Inflammatory macrophage treated with lipopolysaccharide for 1 hour (primary cell): ENCODE measurements at places on chromosomes 11 and 22.

- DNase-seq, result no peak
Observed at GRCh38 chr11:127205688-127206217, 205.2 kb upstream of the KIRREL3 start.

DNA sequence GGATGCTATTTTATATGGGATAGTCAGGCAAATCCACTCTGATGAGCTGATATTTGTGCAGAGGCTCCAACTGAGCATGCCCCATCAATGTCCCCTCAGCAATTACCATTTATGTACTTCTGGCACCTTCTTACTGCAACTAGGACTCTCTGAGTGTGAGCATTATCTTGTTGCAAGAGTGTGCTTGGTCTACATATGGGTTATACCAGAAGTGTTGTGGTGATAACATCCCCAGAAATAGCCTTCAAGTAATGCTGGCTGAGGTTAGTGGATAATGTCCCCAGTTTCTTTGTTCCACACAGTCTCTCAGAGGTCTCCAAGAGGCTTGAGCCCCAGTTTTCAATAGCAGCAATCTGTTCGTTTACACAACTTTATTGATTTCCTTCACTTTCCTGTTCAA, 408.6 kb downstream of the JRKL start:
- DNase-seq, result no peak

GRCh38 chr11:94909371-94909820, 64.0 kb downstream of the CWC15 start:
- no peak for DNase-seq

GRCh38 chr11:72439455-72439854, 5.1 kb upstream of the CLPB start:
- peak; percentile 81 for DNase-seq

- DNase-seq, result no peak
Observed at GRCh38 chr11:34136420-34136819, 31.0 kb downstream of the NAT10 start.

- no peak for DNase-seq
Observed at GRCh38 chr11:44624761-44625221, 59.3 kb downstream of the CD82 start.

- DNase-seq, result no peak
Observed at GRCh38 chr11:1740786-1741530, 9.4 kb downstream of the IFITM10 start.

- DNase-seq, result peak; percentile 86
Observed at GRCh38 chr22:40436505-40437431, 66.4 kb downstream of the SGSM3 start.

DNA sequence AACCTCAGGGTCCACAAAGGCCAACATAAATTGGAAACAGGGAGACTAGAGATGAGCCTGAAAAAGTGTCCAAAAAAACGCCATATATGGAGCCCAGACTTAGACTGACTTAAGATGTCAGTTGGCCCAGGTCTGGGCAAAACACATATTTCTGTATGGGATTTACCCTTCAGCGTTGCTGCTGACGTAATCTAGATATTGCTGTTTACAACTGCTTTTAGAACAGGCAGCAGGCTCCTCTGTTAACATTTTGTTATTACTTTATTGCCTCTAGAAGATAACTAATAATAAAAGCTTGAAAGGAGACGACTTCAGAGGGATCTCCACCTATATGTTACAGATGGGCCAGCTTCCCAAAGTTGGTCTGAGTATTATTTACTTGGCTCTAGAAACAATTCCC, 8.7 kb downstream of the ME3 start:
- no peak for DNase-seq

DNA sequence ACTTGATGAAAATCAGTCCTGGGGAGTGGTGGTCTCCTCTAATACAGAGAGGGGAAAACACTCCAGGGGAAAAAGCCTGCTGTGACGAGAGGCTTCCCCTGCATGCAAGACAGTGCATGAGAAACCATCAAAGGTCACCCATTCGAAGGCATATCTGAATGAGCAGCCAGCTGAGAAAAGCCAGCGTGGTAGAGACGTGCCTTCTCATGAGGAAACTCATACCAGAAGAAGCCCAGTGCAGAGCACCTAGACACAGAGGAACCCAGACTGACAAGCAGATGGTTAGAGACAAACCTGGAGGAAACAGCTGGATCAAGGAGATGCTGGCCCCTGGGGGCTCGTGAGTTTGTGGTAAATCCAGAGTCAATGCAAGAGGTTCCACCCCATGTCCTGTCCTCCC, 534.8 kb downstream of the BRD1 start:
- no peak for DNase-seq

DNA sequence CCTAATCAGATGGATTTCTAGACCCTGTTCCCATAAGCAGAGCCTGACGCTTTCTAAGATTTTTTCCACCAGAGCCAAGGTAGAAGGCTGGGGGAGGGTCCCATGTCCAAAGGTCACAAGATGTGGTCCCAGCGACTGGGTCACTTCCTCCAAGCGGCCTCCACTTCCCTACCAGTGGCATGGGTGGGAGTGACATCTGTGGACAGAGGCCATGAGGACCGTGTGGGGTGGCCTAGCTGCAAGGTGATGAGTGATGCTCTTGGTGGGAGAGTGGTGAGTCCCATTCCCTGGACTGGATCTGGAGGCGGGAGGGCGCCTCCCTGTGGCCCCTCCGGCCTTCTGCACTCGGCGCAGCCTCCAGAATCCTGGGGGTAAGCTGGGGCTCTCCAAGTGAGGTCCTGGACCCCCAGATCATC, 32.4 kb upstream of the PRR5 start:
- DNase-seq, result peak; percentile 74

DNA sequence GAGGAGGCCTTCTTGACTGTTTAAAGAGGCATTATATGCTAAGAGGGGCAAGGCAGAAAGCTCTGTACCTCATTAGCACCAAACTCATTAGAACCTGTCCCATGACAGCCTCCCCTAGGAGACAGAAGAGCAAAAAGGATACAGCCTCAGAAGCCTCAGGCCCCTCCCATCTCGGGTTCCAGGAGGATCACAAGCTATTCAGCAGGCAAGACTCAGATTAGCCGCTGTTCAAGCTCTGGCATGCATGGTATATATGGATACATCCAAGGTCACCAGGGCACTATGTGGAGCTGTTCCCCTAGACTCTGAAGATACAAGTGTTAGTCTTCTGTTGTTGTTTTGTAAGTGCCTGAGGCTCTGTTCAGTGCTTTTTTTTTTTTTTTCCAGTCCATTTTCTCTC, 32.1 kb downstream of the ATXN10 start:
- no peak for DNase-seq

DNA sequence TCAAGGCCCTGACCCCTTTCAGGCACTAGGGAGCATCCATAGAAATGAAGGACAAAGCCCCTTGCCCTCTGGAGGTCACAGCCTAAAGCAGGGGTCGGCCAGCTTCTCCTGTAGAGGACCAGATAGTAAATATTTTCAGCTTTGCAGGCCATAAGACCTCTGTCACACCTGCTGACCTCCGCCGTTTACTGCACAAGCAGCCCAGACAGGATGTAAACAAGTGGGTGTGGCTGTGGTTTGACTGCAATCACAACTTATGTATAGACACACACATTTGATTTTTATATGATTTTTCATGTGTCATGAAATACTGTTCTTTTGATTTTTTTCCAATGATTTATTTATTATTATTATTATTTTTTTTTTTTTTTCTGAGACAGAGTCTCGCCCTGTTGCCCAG, 34.3 kb downstream of the KIAA1671 start:
- DNase-seq, result no peak

GRCh38 chr11:128913806-128914205, 22.6 kb downstream of the KCNJ5 start:
- no peak for DNase-seq

- no peak for DNase-seq
Observed at GRCh38 chr22:49619301-49619700, 208.4 kb downstream of the BRD1 start.

DNA sequence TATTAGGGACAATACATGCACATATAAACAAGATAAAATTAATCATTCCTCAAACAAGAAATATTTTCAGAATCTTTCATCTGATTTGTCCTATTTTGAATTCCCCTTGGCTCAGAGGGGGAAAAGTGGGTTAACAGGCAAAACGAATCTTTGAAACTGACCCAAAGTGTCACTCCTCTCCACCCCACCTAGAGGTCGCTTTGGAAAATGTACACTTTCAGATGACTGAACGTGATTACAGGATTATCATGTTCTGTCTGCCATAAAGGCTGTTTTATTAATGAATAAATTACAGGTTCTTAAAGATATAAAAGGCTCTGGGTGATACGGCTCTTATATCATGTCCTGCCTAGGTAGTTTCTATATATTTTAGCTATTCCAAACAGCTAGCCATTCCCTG, 1735.0 kb downstream of the LRRC4C start:
- DNase-seq, result no peak

DNA sequence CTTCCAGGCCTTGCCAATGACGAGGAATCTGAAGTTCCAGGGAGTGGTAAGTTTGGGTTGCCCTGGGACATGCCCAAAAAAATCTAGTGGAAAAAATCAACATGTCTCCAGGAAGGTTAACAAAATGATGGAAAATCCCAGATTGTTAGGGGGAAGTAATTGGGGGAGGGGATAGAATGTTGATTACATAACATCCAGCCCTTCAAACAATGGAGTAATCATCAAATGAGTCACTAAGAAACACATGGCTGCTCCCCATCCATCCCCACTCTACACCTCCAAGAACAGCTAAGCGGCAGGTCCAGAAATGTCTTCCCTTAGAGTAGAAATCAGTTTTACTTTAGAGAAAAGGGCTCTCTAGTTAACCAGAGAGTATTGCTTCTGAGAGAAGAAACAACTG, 94.9 kb downstream of the ETS1 start:
- DNase-seq, result peak; percentile 49

- no peak for DNase-seq
Observed at GRCh38 chr11:110565357-110566336, 135.9 kb downstream of the FDX1 start.

GRCh38 chr22:43833286-43834240, 21.5 kb upstream of the EFCAB6 start:
- DNase-seq, result no peak

DNA sequence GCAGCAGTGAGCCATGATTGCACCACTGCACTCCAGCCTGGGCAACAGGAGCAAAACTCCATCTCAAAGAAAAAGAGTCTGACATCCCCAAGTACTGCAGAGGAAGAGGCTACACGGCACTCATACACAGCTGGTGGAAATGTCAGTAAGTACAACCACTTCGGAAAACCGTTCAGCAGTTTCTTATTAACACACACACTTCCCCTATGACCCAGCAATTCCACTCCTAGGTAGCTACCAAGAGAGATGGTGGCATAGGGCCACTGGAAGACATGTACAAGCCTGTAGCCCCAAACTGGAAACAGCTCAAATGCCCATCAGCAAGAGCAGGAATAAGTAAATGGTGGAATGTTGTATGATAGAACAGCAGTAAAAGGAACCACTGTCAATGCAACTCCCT, 3.3 kb downstream of the DRAP1 start:
- DNase-seq, result no peak

GRCh38 chr11:9214765-9215164, 50.4 kb downstream of the DENND5A start:
- no peak for DNase-seq

GRCh38 chr11:10349806-10350205, 44.9 kb downstream of the ADM start:
- DNase-seq, result no peak

- no peak for DNase-seq
Observed at GRCh38 chr11:107413352-107413751, 44.3 kb downstream of the CWF19L2 start.

DNA sequence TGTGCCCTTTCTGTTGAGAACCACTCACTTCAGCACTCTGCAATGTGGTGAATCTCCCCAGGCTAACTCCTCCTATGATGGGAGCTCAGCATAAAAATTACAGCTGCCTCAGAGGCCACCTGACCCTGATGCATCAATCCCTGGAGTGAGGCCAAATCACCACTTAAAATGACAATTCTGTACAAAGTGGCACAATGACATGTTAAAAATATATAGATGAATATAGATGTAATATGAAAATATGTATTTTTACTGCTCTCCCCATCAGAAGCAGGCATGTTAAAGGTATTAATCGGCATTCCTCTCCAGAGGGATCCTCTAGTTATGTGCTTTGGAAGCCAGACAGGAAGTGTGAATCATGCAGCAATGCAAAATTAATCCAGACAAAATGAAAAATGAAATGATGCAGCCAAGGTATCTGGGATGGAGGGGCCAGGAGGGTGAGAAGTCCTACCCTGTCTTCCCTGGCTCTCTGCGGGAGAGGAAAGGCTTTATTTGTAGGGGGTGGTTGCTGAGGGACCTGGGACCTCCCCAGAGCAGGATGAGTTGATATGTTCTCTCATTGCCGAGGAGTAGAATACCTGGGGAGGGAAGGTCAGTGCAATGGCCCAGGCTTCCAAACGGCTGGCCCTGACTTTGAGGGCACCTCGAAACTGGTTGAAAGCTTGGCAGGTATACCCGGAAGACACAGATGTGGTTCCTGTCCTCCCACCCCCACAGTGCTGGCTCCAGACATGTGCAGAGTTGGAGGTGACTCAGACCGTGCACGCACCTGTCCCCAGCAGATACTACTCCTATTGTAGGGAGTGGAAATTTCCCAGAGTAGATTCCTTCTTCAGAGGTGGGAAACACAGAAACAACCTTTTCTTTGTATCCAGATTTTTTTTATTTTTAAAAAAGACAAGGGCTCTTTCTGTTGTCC, 347.9 kb upstream of the NCAM1 start:
- no peak for DNase-seq

DNA sequence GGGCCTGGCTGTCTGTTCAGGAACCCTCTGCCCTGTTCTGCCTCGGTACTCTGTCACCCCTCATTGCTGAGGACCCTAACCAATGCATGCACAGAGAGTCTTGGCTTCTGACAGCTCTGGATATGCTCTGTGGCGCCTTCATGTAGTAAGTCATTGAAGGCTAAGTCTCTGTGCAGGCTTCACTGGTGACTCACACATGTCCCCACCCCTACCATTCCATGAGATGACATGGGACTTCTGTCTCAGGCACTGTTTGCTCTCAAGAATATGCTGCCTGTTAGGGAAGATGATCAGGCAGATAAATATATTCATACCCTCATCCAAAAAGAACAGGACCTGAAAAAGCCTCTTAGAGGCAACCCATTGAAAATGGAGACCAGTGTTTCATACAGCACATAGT, 43.6 kb upstream of the HORMAD2 start:
- no peak for DNase-seq

GRCh38 chr11:27462543-27462942, 10.0 kb downstream of the LGR4 start:
- DNase-seq, result no peak

GRCh38 chr22:32395107-32395506, 16.9 kb downstream of the RTCB start:
- DNase-seq, result no peak

DNA sequence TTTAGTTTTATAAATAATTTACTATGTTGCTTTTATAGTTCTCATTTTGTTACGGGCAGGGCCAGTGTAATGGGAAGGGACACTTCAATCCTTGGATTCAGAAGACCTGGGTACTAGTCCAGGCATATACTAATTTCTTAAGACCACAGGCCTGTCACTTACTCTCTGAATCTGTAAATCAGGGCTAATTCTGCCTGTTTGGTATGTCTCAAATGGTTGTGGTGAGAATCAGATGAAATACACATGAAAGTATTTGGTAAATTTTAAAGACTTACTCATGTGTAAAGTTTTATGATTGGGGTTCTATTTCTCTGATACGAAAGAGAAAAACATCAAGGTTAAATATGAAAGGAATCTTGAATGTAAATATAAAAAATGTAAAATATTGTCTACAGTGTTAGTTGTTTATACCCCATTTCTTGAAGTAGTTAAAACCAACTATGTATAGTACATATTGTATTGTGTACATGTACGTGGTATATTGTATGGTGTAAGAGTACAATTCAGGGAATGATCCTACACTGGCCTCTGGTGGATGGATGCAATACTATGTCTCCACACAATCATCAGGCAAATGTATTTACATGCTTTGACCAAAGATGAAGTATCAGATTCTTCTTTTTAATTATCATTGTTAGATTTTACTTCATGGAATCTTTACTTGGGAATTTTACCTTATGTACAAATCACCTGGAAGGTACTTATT, 24.5 kb upstream of the RAG2 start:
- DNase-seq, result peak; percentile 48
